ENCODE measurements at places on chromosomes 1 and 21. TPM values are rescaled to one million over a fixed set of nuclear protein-coding genes. Genes with fewer than 3 reads are reported as not detected.

RXFP4 gene
- not detected for total RNA-seq

KDF1 gene
- total RNA-seq = 4.0 TPM

GOLT1A gene
- total RNA-seq = not detected

GSTM5 gene
- 12.3 TPM for total RNA-seq

CD52 gene
- total RNA-seq = 2.8 TPM

TMPRSS3 gene
- 0.30 TPM for total RNA-seq
